NCI-H510A (cell line): ENCODE measurements at places on chromosomes 4 and X.

- no peak for DNase-seq
Measured at GRCh38 chrX:69149466-69150280, 15.6 kb downstream of the PJA1 start.

DNA sequence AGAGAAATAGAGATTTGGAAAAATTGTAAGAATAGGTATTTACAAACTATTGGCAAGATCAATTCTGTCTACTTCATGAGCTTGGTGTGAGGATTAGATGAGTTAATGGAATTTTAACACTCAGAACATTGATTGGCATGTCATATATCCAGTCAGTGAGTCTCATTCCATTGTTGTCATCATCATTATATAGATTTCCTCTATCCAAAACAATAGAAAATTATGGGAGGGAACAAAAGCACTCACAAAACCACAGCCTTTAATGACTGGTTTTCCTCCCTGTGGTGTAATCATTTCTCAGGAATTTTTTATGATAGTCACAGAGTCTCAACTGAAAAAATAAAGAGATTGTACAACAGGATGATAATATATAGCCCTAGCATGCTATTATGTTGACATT is 21.1 kb downstream of the KLHL5 start:
- no peak for DNase-seq

- no peak for DNase-seq
Measured at GRCh38 chr4:188146618-188147017, 7.4 kb downstream of the TRIML1 start.

DNA sequence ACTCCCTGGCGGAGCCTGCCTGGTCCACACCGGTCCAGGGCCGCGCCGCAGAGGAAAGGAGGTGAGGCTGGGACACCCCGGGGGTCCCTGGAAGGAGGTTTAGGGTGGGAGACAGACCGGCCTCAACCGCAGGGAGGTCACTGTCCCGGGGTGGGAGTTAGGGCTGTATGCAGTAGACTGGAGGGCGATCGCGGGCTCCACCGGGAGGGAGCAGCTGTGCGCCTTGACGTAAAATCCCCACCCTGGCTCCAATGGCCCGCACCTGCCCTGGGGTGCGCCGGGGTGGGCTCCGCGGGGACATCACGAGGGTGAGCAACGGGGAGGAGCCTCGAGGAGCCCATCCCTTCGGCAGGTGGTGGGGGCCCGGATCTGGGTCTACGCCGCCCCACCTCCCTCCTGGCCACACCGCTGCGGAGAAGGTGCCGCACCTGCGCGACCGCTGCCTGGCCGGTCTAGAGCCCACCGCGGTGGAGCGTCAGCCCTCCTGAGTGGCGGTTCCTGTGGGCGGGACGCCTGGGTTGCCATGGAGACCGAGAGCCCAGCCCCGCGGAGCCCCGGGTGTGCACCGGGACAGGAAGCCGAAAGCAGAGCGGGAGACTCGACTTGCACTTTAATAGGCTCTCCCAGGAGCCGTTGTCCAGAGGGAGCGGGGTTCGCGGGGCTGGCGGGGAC is 105.1 kb downstream of the ADRA2C start:
- no peak for DNase-seq

DNA sequence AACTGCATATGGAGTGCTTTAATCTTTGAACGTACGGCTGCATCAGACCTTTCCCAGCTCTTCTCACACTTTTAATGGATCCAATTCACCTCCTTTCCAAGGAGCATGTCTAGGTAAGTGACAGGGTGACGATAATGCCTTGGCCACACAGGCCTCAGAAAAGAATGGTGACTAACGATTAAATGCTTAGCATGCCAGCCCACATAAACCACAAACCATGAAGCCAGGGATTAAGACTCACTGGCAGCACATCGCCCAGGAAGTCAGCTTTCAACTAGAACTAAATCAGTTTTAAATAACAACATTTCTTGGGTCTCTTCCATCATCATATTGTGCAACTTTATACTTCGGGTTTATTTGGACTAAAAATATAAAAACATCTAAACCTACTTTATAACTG is 28.7 kb downstream of the INPP4B start:
- DNase-seq: no peak
